ENCODE measurements at places on chromosomes 11 and 22. TPM values are rescaled to one million over a fixed set of nuclear protein-coding genes. Genes with fewer than 3 reads are reported as not detected.

- DNase-seq: no peak
Measured at GRCh38 chr11:32152821-32153220, 61.9 kb downstream of the RCN1 start.

DNA sequence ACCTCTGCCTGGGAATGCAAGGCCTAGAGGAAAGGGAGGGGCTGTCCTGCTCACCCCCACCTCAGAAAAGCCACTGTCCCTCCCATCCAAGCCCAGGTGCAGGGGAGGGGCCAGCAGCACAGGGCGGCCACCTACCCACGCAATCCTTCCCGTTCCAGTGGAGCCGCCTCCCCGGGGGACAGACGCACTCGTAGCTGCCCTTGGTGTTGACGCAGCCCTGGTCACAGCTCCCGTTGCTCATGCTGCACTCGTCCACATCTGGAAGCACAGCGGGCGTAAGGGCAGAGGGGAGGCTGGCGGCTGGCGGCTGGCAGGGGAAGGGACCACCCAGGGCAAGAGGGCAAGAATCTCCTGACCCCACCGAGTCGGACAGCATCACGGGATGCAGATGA, 40.3 kb upstream of the TTLL12 start:
- no peak for DNase-seq

- no peak for DNase-seq
Measured at GRCh38 chr22:42834177-42834949, 22.7 kb downstream of the ARFGAP3 start.

GRCh38 chr11:61957021-61957770, 7.0 kb downstream of the BEST1 start:
- no peak for DNase-seq

DNA sequence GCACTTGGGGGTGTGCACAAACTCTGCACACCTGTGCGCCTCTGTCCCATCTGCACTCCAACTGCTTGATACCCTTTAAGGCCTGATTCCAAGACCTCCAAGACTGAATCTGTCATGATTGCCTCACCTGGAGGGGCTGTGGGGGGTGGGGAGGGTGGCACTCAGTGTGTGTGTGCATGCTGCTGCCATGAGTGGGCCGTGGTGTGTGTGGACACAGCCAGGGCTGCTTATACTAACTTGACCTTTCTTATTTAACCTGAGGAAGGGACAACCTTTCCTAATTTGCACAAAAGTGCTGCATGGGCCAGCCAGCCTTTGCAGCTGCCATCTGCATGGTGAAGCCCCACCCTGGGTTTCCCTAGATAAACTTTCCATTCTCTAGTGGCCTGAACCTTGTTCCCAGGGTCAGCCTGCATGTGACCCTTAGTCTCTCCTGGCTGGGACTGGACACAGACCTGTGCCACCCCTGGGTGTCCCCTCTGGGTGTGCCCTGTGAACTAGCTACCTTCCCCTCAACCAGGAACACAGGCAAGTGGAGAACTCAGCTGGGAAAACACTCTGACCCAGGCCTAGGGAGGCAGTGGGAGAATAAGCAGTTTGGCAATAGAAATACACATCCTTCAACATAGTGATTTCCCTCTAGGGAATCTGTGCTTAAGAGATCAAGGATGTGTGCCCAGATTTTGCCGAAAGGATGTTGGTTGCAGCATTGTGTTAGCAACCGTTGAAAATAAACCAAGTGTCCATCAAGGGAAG, 45.4 kb upstream of the DKK3 start:
- DNase-seq: no peak

- DNase-seq: no peak
Measured at GRCh38 chr11:70107756-70108155, 29.6 kb downstream of the ANO1 start.

- no peak for DNase-seq
Measured at GRCh38 chr11:5922749-5923426, 19.2 kb upstream of the OR56A3 start.

DNA sequence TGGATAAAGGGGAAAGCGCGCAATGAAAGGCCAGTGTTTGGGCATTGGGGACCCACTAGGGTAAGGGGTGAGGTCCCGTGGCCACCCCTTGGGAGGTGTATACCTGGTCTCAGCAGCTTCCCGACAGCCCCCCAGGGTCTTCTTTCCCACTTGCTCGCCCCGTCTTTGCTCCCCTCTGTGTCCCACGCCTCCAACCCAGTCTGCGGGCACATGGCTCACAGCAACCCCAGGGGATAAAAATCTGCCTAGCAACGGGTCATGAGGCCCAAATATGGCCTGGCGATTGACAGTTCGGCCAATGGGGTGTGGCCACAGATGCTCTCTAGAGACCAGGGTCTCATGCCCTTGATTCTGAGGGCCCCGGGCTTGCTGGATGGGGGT, 41.6 kb downstream of the AHNAK start:
- no peak for DNase-seq

DNA sequence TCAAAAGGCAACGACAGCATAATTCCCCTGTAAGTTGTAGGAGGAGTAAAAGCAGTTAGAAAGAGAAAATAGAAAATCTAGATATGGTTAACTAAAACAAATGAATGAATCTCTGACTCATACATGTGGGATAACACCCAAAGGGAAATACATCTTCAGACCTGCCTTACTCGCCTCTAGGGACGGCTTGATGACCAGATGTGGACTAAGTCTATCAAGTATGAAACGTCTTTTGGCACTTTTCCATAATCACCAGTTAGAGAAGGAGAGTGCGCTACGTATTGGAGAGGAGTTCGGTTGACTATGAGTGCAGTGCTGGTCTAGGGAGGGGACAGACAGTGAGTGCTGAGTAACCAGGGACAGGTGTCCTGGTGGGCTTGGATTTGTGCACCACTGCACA, 459.9 kb downstream of the OPCML start:
- DNase-seq: no peak

GRCh38 chr11:123338997-123339752, 90.9 kb upstream of the GRAMD1B start:
- DNase-seq: no peak

GRCh38 chr22:42297778-42298177, 27.3 kb upstream of the TCF20 start:
- DNase-seq: no peak

DNA sequence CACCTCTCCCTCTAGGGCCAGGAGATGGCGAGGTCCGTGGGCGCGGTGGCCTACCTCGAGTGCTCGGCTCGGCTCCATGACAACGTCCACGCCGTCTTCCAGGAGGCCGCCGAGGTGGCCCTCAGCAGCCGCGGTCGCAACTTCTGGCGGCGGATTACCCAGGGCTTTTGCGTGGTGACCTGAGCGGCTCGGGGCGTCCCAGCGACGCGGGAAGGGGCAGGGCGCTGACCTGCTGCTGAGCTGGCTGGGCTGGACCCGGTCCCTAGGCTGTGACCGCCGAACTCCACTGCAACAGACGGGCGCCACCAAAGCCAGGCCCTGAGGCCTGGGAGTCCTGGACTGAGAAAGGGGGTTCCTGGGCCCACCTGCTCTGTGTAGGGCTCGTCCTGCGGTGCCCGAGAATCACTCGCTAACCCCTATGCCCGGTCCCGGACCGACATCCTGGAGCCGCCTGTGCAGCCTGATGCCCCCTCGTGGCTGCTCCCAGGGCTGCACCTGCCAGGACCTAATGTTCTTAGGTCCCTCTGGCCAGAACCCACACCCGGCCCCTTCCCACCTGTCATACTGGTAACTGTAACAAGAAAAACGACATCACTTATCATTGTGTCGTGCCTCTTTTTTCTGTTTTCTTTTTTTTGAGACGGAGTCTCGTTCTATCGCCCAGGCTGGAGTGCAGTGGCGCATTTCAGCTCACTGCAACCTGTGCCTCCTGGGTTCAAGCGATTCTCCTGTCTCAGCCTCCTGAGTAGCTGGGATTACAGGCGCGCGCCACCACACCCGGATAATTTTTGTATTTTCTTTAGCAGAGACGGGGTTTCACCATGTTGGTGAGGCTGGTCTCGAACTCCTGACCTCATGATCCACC, 15.0 kb downstream of the RHOD start:
- no peak for DNase-seq

Gene ACTN3
- polyA plus RNA-seq: 0.53 TPM

Gene MAP6
- polyA plus RNA-seq: 7.7 TPM

Gene CCDC73
- polyA plus RNA-seq: 0.23 TPM

Gene ART1
- polyA plus RNA-seq: not detected

Gene PPP6R2
- 29.8 TPM for polyA plus RNA-seq

Gene CHRM1
- 0.15 TPM for polyA plus RNA-seq

All from right renal cortex interstitium (tissue), 3 donors.